Thoracic aorta (tissue), 2 donors: ENCODE measurements at places on chromosomes 13 and 19.

DNA sequence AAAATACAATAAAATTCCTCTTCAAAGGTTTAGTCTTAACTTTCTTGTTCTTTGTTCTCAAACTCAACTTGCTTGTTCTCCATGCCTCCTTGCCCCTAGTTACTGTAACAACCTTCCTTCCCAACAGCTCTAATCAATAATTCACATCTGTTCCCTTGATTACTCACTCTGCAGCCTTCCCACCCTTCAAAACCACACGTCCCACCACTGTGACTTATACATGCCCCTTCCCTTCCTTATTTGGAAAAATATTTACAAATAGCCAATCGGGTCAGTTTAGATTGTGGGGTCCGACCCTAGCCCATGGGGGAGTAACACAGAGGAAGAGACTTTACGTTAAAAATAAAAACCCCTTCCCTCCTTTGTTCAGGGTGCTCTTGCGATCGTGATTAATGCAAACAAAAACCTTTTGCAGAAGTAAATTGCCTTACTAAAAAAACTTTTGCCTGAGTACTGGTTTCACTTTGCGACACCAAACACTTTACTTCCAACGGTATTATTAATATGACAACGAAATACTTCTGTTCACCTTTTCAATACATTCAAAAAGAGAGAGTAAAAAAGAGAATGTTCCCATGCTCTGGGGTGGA lies 512 bp upstream of the ZNF93 start:
- H3K4me3 ChIP-seq, result peak overlapping the region; percentile 91
- DNase-seq, result no peak
- no peaks in the 10 kb centered on the region for H3K27me3 ChIP-seq
- H3K4me1 ChIP-seq, result peaks cover 6% of the 10 kb centered on the region
- no peaks in the 10 kb centered on the region for H3K36me3 ChIP-seq

DNA sequence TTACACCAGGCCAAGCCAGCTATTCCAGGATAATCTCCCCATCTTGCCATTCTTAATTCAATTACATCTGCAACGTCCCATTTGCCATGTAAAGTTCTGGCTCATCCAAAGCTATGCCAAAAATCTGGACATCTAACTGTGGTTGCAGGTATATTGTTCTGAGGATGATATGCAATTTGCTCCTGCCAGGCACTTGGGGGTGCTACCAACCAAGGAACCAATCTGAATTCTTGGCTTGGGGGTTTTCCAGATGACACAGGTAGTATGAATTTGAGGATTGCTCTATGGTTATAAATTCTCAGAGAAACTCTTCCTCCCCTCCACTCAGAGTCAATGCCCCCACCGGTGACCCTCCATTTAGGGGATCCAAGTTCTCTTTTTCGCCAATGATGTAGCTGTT lies 33.0 kb downstream of the CRYL1 start:
- no peaks in the 10 kb centered on the region for H3K27me3 ChIP-seq
- peaks cover 3% of the 10 kb centered on the region for H3K36me3 ChIP-seq
- H3K27ac ChIP-seq, result no peak overlapping the region
- H3K4me1 ChIP-seq, result no peaks in the 10 kb centered on the region

- no peaks in the 10 kb centered on the region for H3K4me1 ChIP-seq
- H3K27ac ChIP-seq, result no peak overlapping the region
- DNase-seq, result no peak
- H3K4me3 ChIP-seq, result no peak overlapping the region
- no peaks in the 10 kb centered on the region for H3K36me3 ChIP-seq
Measured at GRCh38 chr19:42764836-42765235, 642 bp downstream of the PSG8 start.

- no peak for DNase-seq
- no peak overlapping the region for H3K27ac ChIP-seq
- H3K27me3 ChIP-seq, result no peaks in the 10 kb centered on the region
- no peaks in the 10 kb centered on the region for H3K36me3 ChIP-seq
- H3K4me1 ChIP-seq, result no peaks in the 10 kb centered on the region
- H3K4me3 ChIP-seq, result no peak overlapping the region
Measured at GRCh38 chr13:91659256-91660075, 261.0 kb downstream of the GPC5 start.

- H3K4me3 ChIP-seq, result peak within 1 kb of the TSS; percentile 99
- no peaks in the 10 kb centered on the region for H3K27me3 ChIP-seq
- peak within 1 kb of the TSS; percentile 83 for H3K27ac ChIP-seq
- H3K4me1 ChIP-seq, result peaks cover 5% of the 10 kb centered on the region
Measured at GRCh38 chr19:36032251-36033104, at the start of gene CLIP3. Gene CLIP3, minus strand, starts transcription at chr19:36032873. Its CDS starts 516 bp downstream, at chr19:36032357.

DNA sequence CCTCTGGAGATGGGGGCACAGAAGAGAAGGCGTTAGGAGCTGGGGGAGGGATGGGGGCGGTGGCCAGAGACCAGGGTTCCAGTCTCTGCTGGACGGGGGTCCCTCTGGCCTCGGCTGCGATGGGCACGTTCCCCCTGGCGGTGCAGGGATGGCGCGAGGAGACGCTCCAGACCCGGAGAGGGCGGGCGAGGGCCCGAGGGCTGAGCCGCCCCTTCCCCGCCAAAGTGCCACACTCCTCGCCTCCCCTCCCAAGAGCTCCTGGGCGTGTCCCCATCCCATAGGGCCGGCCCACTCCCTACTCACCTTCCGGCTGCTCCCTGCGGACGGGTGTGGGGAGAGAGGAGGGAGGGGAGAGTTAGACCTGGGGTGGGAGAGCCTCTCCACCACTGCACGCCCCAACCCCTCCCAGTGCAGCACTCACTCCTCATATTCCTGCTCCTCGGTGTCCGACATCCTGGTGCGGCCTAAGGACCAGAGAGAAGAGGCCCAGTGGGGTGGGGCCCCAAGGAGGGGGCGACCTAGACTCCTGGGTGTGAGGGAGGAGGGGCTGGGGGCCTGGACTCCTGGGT lies 2.2 kb downstream of the TNNT1 start:
- H3K27me3 ChIP-seq, result peaks cover 4% of the 10 kb centered on the region
- H3K4me1 ChIP-seq, result no peaks in the 10 kb centered on the region
- no peak overlapping the region for H3K4me3 ChIP-seq

GRCh38 chr13:34006011-34006410 lies 188.1 kb downstream of the RFC3 start:
- H3K36me3 ChIP-seq, result no peaks in the 10 kb centered on the region
- no peak for DNase-seq
- no peaks in the 10 kb centered on the region for H3K4me1 ChIP-seq
- H3K27me3 ChIP-seq, result no peaks in the 10 kb centered on the region
- H3K27ac ChIP-seq, result no peak overlapping the region
- H3K4me3 ChIP-seq, result no peak overlapping the region

DNA sequence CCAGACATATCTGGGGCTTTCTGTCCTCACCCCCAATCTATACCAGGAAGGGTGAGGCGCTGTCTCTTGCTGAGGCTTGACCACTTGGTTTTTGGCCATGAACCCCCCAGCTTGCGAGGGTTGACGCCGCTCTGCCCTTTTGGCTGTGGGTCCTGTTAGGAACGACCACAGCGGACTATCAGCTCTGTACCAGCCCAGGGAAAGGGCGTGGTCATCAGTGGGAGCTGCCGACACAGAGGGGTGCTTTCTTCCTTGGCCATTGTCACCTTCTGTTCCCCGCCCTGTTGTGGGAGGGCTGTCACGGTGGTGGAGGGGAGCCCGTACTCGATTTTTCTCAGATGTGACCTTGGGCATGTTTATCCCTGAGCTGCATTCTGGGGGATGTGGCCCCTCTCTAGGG lies 5.7 kb downstream of the DCAF15 start:
- peaks cover 46% of the 10 kb centered on the region for H3K36me3 ChIP-seq
- peaks cover 11% of the 10 kb centered on the region for H3K4me1 ChIP-seq
- H3K4me3 ChIP-seq, result no peak overlapping the region
- no peaks in the 10 kb centered on the region for H3K27me3 ChIP-seq
- no peak overlapping the region for H3K27ac ChIP-seq
- DNase-seq, result no peak

GRCh38 chr19:827710-828321 lies at the start of gene AZU1:
Gene AZU1, plus strand, starts transcription at chr19:827837. Its CDS starts 10 bp downstream, at chr19:827847.
- H3K27ac ChIP-seq, result no peak within 1 kb of the TSS
- no peaks in the 10 kb centered on the region for H3K36me3 ChIP-seq
- H3K4me1 ChIP-seq, result no peaks in the 10 kb centered on the region
- H3K4me3 ChIP-seq, result no peak within 1 kb of the TSS
- DNase-seq, result no peak

- no peaks in the 10 kb centered on the region for H3K4me1 ChIP-seq
- no peaks in the 10 kb centered on the region for H3K27me3 ChIP-seq
Measured at GRCh38 chr13:87120476-87120875, 550.7 kb upstream of the SLITRK5 start.

DNA sequence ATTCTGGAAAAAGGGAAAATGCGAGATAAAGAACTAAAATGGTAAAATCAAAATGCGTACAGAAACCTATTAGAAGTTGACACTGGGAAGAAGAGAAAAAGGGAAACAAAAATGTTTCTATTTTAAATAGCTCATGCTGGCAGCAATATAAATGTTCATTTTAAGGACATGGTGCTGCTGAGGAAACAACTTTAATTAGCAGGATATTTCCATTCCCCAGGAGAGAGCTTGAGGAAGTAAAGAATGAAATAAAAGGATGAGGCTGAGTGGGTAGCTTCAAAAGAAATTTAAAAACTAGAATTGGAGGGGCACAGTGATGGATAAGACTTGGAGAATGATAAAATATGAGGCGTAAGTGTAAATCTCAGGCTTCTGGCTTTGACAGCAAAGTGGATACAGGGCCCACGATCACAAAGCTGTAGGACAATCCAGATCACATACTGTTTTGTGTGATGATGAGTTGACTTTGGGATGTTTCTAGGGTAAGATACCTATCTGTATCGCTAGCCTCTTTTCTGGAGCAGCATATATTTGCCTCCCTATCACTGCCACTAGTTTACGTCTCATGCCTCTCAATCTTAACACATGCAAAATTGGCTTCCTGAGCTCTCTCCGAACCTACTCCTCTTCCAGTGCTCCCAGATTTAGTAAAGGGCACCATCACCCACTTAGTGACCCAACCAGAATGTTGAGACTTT lies 571.3 kb upstream of the MIR17HG start:
- DNase-seq, result no peak
- no peaks in the 10 kb centered on the region for H3K27me3 ChIP-seq
- H3K36me3 ChIP-seq, result no peaks in the 10 kb centered on the region
- H3K4me3 ChIP-seq, result no peak overlapping the region

DNA sequence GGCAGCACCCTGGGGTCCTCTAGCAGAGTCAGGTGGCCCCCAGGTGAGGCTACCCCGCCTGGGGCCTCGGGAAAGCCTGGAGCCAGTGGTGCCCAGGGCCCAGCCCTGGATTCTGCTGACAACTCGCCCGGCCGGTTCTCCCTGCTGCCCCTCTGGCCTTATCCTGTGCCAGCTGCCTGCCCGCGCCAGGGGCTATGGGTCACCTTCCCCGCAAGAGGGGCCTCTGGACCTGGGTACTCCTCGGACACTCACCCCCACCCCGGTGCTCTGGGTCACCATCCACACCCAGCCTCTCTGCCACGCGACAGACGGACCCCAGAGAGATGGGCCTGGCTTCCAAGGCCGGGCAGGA lies 24.0 kb downstream of the ZBTB7A start:
- H3K4me3 ChIP-seq, result no peak overlapping the region
- H3K36me3 ChIP-seq, result peaks cover 23% of the 10 kb centered on the region
- DNase-seq, result no peak
- H3K4me1 ChIP-seq, result no peaks in the 10 kb centered on the region

GRCh38 chr13:30868799-30869470 lies 37.1 kb upstream of the MEDAG start:
- peaks cover 41% of the 10 kb centered on the region for H3K4me1 ChIP-seq
- H3K4me3 ChIP-seq, result no peak overlapping the region
- no peaks in the 10 kb centered on the region for H3K27me3 ChIP-seq
- H3K36me3 ChIP-seq, result no peaks in the 10 kb centered on the region
- peak overlapping the region; percentile 93 for H3K27ac ChIP-seq
- no peak for DNase-seq

GRCh38 chr13:83914368-83914767 lies 32.1 kb upstream of the SLITRK1 start:
- H3K27ac ChIP-seq, result no peak overlapping the region
- no peaks in the 10 kb centered on the region for H3K4me1 ChIP-seq
- no peaks in the 10 kb centered on the region for H3K27me3 ChIP-seq
- no peak for DNase-seq
- no peak overlapping the region for H3K4me3 ChIP-seq
- H3K36me3 ChIP-seq, result no peaks in the 10 kb centered on the region

DNA sequence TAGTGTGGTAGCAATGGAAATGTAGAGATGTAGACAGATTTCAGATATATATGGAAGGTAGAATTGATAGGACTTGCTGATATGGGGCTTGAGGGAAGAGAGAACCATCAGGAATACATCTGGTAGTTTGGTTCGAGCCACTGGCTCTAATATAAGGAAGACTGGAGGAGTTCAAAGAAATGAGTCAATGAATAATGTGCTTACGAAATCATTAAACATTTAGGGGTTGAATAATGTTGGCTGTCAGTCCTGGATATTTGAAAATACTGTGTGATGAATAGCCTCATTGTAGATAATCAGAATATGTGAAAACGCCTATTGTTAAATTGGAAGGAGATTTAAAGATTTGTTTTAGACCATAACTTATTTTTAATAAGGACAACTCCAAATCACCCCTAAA lies 21.6 kb downstream of the SGCG start:
- no peaks in the 10 kb centered on the region for H3K27me3 ChIP-seq
- H3K36me3 ChIP-seq, result no peaks in the 10 kb centered on the region
- H3K4me1 ChIP-seq, result no peaks in the 10 kb centered on the region

DNA sequence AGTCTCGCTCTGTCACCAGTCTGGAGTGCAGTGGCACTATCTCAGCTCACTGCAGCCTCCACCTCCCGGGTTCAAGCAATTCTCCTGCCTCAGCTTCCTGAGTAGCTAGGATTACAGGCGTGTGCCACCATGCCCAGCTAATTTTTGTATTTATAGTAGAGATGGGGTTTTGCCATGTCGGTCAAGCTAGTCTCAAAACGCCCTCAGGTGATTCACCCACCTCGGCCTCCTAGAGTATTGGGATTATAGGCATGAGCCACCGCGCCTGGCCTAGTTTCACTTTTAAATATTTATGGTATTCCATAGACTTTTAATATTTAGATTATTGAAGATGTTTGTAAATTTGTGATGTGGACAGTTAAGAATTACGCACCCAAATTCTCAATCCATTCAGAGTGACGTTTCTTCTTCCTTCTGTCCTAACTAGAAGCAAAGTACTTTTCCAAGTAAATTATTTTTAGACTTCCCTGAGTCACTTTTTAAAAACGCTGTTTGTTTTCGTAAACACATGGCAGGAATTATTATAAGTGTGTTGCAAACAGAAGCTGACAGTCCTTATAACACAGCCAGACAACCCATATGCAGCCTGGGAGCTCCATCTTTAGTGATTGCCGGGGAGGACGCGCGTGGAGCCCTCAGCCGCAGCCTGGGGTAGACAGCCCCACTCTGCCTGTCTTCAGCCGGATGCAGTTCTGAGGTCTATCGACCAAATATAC lies 131.7 kb downstream of the ATP11A start:
- DNase-seq, result no peak
- H3K36me3 ChIP-seq, result peaks cover 6% of the 10 kb centered on the region
- H3K27ac ChIP-seq, result no peak overlapping the region
- no peak overlapping the region for H3K4me3 ChIP-seq
- no peaks in the 10 kb centered on the region for H3K4me1 ChIP-seq

- H3K27me3 ChIP-seq, result no peaks in the 10 kb centered on the region
- no peak overlapping the region for H3K27ac ChIP-seq
- no peak for DNase-seq
- no peaks in the 10 kb centered on the region for H3K36me3 ChIP-seq
- no peak overlapping the region for H3K4me3 ChIP-seq
Measured at GRCh38 chr13:93265800-93266199, 39.2 kb downstream of the GPC6 start.

- H3K4me1 ChIP-seq, result peaks cover 67% of the 10 kb centered on the region
- no peak overlapping the region for H3K27ac ChIP-seq
- DNase-seq, result no peak
- no peak overlapping the region for H3K4me3 ChIP-seq
Measured at GRCh38 chr13:27125357-27126282, 46.0 kb downstream of the USP12 start.
